ENCODE measurements at places on chromosomes 1 and 21. TPM values are rescaled to one million over a fixed set of nuclear protein-coding genes. Genes with fewer than 3 reads are reported as not detected.

DNA sequence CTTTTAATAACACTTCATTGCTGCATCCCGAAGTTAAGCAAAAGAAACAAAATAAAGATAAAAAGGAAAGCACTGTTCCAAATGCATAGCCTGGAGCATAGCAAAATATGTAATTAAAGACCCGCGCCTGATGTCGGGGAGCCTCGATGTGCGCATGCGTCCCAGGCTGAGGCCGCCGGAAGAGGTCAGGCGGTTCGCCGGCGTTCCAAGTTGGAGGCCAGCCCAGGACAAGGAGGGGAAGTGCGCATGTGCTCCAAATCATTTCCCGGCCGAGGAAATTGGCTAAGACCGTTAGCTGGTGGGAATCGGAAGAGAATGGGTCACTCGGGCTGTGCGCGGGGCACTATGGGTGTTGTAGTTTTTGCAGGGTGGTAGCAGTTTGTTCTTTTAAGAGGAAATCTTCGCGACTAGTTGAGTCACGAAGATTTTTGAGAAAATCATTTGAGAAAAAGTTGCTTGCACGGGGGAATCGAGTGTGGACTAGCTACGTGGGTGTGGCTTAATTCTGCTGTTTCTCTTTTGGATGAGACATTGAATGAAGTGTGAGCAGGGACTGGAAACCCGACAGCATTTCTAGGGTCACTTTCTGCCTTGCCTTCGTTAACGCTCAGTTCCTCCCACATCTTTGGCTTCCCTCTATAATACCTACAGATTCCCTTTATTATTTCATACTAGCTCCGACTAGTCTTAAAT is 31.0 kb upstream of the CD1D start:
- DNase-seq = peak; percentile 99

GRCh38 chr1:63362578-63362977 is 4.8 kb upstream of the ALG6 start:
- DNase-seq = no peak

- DNase-seq = no peak
These were observed 8.1 kb upstream of the F5 start for GRCh38 chr1:169594391-169594790.

GRCh38 chr21:41596241-41596925 is 88.4 kb upstream of the TMPRSS2 start:
- no peak for DNase-seq

DNA sequence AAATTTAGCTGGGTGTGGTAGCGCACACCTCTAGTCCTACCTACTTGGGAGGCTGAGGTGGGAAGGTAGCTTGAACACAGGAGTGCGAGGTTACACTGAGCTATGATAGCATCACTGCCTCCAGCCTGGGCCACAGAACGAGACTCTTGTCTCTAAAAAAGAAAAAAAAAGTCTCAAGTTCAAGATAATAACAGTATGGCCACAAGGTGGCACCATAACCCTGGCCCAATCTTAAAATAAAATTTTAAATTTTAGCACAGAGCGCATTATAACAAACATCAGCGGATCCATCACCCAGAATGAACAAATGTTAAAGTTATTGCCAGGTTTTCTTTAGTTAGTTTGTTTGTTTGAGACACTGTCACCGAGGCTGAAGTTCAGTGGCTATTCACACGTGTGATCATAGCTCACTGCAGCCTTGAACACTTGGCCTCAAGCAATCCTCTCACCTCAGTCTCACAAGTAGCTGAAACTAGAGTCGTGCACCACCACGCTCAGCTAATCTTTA is 2.9 kb upstream of the HTR6 start:
- DNase-seq = no peak

DNA sequence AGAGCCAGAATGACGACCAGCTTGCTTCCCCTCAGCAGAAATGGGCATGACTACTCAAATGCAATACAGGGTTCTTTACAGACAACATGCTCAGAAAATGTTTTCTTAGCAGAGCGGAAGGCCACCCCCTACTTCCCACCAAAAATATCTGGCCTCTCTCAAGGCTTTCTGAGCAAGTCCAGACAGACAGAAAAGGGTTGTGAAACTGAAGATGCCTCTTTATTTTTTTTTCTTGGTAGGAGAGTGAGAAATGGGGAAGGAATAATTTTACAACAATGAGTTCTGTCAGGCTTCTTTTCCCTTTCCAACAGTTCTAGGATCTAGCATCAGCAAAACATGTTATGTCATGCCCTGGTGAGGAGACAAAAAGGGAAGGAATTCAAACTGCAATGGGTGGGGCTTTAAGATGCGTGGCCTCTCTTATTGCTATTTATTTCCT is 172.0 kb upstream of the CAMK1G start:
- no peak for DNase-seq

GRCh38 chr1:40422630-40423263 is 27.5 kb upstream of the ZFP69B start:
- no peak for DNase-seq

- DNase-seq = no peak
These were observed 449.9 kb downstream of the PTPRU start for GRCh38 chr1:29686012-29686930.

- no peak for DNase-seq
These were observed 445.8 kb upstream of the VAMP3 start for GRCh38 chr1:7325254-7325653.

DNA sequence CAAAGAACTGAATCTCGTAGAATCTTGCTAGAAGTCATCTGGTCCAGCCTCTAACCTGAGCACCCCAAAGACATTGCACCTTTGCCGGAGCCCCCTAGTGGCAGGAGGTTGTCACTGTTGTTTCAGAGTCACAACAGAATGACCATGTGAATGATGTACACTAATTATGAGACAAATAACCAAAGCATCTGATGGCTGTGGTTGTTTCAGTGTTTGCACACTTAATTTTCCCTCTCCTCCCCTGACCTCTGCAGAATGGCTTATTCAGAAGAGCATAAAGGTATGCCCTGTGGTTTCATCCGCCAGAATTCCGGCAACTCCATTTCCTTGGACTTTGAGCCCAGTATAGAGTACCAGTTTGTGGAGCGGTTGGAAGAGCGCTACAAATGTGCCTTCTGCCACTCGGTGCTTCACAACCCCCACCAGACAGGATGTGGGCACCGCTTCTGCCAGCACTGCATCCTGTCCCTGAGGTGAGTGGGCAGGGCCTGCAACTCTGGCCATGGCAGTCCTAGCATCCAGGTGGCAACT is 26.4 kb downstream of the TRAF5 start:
- DNase-seq = peak; percentile 37

DNA sequence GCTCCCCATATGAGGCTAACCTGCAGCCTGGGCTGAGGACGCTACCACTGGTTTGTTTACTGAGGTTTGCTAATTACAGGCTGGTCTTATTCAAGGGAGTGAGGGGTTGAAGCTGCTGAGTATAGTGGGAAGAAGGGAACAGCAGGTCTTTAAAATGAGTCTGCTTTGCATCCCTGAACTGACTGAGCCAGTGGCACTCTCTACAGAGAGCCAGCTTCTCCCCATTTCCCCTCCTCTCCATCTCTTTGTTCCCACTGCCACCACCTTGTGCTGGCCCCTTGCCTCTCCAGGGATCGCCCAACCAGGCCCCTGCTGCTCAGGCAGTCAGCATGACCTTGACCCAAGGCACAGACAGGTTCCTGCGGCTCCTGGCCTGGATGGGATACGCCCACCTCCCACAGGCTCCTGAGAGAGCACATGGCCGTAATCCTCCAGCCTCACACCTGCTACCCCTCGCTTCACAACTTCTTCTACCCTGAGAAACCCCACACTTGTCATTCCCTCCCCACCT is 45.0 kb downstream of the IER5 start:
- no peak for DNase-seq

DNA sequence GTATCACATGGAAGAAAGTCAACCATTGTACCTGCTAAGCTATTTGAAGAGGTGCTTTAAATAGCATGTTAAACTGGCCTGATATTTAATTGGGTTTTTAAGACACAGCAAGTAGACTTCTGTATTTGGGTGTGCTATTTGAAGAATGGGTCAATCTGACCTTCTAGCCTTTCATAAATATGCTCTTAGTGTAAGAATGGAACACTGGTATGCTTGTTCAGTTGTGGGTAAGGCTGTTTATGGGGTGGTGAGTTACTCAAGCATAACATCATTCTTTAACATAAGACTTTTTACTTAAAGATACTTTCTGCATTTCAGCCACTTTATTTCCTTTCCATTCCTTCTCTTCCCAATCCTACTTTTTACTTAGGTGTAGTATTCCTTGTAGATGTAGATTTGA is 21.4 kb downstream of the AHCYL1 start:
- DNase-seq = no peak

- DNase-seq = no peak
These were observed 90.3 kb downstream of the DISP1 start for GRCh38 chr1:222905151-222905550.

DNA sequence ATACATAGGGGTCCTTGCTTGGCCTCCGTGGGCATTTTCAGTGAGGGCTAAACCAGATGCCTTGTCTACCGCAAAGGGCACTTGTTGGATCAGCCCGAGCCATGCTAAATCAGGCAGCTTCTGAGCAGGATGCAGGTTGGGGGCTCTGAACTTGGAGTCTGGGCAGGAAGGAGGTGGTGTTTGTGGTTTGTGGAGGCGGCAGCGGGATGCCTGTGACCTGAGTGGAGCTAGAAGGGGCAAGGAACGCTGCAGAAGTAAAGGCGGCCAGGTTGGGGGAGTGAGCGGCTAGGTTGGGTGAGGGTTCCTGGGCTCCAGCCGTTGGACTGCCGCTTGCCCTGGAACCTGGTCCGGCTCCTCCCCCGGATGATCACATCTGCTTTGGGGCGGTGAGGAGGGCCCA is 183.9 kb downstream of the CAMTA1 start:
- no peak for DNase-seq

DNA sequence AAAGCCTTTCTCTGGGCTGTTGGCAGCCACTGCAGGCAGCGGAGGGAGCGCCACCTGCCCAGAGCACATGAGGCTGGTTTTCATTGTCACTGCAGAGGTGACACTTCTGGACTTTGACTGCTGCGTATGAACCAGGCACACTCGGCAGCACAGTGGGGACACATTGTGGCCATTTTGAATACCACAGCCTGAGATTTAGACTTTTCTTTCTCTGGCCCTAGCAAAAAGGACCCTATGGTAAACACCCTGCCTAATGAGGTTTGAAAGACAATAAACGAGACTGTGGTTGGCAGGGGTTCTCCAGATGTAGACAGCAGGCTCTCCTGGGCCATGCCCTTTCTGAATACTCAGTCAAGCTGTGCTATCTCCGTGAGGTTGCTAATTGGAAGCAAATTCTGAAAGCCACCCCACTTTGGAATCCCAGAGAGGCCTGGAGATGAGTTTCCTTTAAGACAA is 12.0 kb upstream of the KCNE2 start:
- DNase-seq = peak; percentile 36

DNA sequence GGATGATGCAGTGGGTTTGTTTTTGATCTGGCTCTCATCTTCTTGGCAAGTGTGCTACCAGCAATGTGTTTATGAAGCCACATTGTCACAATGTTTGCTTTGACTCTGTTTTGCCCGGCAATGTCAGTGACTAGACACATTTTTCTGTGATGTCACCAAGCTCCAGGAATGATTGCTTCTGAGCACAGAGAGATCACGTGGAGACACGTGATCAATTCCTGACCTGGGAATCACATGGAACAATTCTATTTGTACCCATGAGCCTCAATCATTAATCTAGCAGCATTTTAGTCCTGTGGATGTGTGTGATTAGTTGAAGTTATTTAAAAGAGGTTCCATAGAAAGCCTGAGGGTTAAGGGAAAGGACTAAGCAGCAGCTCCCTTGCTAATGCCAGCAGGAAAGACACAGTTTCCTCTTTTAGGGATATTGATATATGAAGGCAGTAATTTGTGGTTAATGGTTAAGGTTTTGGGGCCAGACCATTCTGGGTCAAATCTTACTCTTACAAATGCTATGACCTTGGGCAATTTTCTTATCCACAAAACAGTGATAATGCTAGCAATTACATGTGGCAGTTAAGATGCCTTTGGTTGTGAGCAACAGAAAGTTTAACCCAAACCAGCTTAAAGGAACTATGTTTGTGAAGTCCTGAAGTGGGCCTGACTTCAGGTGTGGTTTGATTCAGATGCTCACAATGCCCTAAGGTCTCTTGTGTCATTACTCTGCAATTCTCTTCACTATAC is 59.0 kb downstream of the FASLG start:
- peak; percentile 46 for DNase-seq

- no peak for DNase-seq
These were observed 27.7 kb downstream of the VASH2 start for GRCh38 chr1:212977781-212978645.

GRCh38 chr1:205939690-205940330 is 3.4 kb downstream of the SLC26A9 start:
- no peak for DNase-seq

- peak; percentile 70 for DNase-seq
These were observed 2.5 kb downstream of the CDC42BPA start for GRCh38 chr1:227315629-227316346.

GRCh38 chr1:5351366-5351765 is 640.9 kb downstream of the NPHP4 start:
- DNase-seq = no peak

DNA sequence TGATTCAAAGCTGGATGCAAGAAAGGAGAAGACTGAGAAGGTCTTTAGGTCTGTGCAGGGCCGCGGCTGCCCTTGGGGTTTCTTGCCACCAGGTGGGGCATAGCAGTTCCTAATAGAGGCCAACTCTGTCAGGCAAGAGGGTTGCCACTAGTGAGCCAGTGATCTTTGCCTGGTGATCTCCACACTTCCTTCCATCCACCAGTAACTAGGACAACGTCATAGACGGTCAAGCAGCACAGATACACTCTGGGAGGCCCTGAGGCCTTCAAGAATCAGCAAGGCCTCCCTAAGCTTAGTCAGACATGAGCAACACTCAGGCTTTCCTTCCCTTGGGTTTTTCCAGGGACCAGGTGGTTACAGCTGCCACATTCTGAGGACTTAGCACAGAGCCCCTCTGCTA is 32.9 kb upstream of the ATP2B4 start:
- DNase-seq = peak; percentile 14

GRCh38 chr1:175824079-175824478 is 80.7 kb upstream of the TNR start:
- no peak for DNase-seq

DNA sequence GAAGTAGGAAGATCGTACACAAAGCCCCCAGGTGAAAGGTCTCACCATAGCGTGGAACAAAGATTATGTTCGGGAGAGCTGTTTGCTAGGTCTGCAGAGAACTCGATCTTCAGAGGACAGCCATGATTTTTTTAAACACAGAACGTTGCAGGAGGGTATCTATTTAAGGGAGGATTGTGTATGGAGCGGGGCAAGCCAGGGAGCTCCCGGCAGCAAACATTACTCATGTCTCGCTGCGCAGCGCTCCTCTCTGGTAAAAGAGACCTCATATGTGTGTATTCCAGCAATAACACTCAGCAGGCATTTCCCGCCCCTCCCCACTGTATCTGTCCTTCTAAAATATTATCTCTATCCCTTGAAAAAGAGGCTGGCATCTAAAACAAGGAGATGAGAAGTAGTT is 2.7 kb downstream of the GLIS1 start:
- no peak for DNase-seq

Gene GJA9
- not detected for total RNA-seq

Gene VWA5B1
- total RNA-seq = not detected

Gene FMO2
- total RNA-seq = not detected

Gene KCNA3
- not detected for total RNA-seq

Gene IL23R
- not detected for total RNA-seq

Gene MRPL20
- 136 TPM for total RNA-seq

Gene AMY1B
- total RNA-seq = not detected

Data from NCI-H460 (cell line).